ENCODE measurements at places on chromosomes 1 and 21.

DNA sequence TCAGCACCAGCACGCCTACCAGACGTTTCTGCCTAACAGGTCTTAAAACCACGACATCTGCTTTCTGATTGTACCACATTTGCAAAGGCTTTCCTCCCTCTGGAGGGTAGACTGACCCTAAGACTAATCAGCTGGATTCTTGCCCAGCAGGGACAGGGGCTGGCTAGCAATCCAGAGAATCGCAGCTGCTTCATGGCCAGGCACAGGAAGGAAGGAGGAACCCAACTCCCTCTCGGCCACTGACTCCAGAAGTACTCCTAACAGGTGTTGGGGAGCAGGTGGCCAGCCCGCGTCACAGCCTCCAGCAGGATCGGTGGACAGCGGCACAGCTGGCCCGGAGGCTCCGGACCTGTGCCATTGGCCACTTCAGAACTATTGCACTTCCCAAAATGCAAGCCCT is 180.8 kb downstream of the NPHP4 start:
- no peak for DNase-seq

DNA sequence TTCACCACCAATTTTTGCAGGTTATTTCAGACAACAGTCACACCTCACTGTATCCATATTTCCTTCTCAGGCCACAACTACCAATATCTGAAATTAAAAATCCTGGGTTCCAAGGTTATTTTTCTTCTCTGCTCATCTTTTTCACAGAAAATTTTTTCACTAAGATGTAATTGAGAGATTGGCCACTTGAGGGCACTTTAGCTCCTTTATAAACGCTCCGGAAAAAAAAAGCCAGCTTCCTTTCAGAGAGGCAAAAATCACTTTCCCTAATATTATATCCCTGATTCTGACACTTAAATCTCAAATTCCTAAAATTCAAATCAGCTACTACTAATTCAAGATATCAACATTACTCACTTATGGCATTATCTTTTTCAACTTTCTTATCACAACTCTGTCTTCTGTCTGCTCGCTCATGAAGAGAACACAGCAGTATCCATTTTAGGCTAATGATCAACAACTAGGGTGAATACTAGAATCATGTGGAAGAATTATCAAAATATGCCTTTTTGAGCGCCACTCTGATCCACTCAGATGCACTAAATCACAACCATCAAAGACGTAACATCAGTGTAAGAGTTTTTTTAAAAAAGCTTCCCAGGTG is 101.4 kb upstream of the RGS1 start:
- peak; percentile 7 for DNase-seq

GRCh38 chr1:235087906-235088305 is 40.7 kb downstream of the TOMM20 start:
- DNase-seq, result no peak

DNA sequence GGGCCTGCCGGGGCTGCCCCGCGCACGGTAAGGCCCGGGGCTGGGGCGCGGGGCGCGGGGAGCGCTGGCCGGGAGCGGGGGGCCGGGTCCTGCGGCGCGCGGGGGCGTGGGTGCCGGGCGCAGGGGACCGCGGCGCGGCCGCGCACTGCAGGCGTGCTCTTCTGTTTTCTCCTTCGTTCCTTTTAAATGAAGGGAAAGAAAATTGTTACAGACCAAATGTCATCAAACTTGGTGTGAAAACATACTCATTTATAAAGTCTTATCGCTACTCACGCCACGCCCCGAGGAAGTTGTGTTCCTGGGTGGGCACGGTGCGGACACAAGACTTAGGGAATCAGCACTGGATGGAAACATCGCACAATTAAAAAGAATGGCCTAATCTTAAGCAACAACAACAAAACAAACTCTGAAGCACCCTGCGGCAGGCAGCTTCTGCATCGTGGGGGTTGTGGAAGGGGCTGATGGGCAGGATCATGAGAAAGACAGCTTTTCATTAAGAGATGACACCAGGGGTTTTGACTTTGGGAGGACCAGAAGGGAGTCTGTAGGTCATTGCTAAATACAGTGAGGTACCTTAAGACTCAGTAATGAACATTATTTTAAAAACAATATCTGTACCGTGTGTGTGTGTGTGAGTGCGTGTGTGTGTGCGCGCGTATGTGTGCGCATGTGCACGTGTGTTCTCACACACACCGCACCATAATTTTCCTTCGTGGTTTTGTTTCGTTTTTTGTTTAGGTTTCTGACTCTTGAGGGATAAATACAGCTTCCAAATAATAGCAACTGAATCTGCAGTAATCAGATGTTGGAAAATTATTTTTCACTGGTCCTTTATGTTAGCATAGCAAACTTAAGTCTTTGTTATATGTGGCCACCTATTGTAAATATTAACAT is 548 bp downstream of the B3GALT5 start:
- DNase-seq, result no peak

- no peak for DNase-seq
Observed at GRCh38 chr1:32494196-32494595, 29.3 kb downstream of the ZBTB8B start.

GRCh38 chr1:113399062-113399583 is 8.8 kb downstream of the MAGI3 start:
- DNase-seq, result no peak

GRCh38 chr1:6891781-6892579 is 106.7 kb downstream of the CAMTA1 start:
- DNase-seq, result no peak

DNA sequence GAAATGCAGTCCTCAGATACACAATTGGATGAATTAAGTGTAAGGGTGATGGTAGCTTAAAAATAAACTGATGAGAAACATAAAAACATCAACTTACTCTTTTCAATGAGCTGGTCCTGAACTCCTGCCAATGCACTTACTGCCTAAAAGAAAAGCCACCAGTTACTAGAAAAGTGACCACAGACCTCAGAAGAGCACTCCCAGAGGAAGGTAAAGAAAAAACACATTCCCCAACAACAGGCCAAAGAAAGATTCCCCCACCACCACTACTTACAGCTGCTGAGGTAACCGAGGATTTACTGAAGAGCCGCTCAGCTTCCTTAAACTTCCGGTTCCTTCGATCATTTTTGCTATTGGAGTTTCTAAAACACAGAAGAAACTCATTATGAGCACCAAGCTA is 5.4 kb downstream of the MEAF6 start:
- DNase-seq, result no peak

DNA sequence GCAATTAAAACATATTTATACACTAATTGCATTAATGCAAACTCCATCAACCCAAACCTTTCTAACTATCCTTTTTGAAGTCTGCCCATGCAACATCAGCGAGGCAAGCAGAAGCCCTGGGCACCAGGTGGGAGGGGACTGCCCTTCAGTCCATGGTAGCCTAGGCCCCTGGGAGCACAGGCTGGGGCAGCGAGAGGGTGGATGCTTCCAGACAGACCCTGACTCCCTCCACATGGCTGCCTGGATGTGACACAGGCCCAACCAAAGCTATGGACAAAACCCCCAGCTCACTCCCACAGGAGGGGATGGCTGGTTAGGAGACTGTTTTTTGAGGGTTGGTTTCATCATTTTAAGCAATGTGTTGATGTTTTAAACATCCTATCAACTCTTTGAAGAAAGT is 17.8 kb upstream of the LRRC47 start:
- DNase-seq, result no peak

All from CD4-positive, alpha-beta T cell treated with Interleukin-6 at 100 ng/mL for 8 hours (primary cell).